Right forelimb (tissue), 1 donor: ENCODE measurements at places on chromosomes 7 and 10.

DNA sequence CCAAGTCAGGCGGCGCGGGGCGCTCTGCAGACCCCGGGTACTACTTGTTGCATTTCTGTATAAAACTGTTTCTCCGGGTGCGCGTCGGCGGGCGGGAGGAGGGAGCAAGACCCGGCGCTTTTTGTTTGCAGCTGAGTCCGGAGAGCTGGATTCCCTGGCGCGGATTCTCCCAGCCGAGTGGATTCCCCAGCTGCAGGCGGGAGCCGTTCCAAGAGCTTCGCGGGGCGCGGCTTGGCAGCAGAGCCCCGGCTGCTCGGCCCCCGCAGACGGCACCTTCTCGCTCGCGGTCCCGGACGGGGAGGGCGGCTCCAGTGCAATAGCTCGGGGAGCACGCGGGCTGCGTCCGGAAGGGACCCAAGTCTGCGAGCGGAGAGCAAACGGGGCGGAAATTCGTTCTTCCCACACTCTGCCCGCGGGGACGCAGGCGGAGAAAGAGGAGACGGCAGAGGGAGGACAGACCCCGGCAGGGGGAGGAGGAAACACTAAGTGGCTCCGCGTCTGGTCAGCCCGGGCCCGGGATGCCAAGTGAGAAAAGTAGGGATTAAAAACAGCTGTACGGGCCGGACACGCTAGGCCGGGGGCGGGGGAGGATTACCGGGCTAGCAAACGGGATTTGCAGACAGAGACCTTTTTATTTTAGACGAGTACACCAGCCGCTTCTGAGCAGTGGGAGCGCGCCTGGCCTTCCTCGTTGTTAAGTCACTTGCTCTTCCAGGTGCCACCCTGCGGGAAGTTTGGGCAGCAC lies at the start of gene TRIL:
TRIL (minus strand) TSS at position 96 of the 745 bp plus-strand sequence. CDS start 284 bp downstream, outside the sequence.
- DNase-seq = peak; percentile 95

DNA sequence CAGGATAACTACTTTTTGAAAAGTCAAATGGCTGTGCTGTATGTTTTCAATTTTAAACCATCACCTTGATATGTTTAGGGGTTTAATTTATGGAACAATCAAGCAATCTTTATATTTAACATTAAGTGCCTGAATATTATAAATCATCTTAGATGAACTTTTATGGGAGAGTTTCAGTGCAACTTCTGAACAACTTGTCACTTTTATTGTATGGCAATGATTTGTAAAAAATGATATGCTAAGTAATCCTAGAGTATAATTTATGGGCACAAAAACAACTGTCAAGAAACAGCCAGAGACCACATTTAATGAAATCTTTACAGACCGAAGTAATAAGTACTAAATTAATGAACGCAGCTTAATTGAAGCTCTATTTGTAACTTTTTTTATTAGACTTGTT lies 498.9 kb downstream of the PARD3 start:
- DNase-seq = no peak

- DNase-seq = no peak
Observed at GRCh38 chr10:128751284-128751683, 625.1 kb upstream of the MKI67 start.

DNA sequence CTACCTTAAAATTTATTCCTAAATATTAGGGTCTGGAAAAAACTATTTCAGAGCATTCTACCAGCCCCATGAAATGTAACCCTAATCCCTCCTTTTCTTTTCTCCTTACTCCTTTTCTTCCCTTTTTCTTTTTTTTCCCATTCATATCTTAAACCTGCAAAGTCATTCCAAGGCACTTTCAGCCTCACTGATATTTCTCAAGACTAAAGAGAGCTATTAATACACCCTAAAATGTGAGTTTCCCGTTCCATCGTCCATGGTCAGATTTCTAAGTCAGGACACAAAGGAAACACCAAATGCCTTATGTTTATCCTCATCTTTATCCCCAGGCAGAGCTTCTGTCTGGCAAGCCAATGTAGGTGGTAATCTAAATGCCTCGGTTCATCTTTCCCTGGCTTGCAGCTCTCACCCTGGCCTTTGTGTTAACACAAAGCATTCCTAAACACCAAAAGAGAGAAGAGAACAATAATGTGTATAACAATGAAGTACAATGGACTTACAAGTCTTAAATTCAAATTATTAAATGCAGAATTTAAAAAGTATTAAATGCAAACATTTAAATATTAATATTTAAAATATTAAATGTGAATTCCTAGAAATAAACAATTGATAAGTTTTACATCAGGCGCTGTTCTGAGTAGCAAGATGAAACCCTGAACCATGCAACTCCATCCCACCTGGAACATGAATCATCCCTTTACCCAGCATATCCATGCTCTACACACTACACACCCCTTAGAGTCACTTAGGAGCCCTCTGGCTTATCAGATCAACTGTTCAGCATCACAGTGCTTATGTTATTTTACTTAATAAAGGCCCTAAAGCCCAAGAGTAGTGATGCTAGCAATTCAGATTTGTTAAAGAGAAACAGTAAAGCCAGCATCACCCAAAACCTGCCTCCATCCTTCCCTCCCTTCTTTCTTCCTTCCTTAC lies 26.8 kb downstream of the MICU1 start:
- DNase-seq = no peak

DNA sequence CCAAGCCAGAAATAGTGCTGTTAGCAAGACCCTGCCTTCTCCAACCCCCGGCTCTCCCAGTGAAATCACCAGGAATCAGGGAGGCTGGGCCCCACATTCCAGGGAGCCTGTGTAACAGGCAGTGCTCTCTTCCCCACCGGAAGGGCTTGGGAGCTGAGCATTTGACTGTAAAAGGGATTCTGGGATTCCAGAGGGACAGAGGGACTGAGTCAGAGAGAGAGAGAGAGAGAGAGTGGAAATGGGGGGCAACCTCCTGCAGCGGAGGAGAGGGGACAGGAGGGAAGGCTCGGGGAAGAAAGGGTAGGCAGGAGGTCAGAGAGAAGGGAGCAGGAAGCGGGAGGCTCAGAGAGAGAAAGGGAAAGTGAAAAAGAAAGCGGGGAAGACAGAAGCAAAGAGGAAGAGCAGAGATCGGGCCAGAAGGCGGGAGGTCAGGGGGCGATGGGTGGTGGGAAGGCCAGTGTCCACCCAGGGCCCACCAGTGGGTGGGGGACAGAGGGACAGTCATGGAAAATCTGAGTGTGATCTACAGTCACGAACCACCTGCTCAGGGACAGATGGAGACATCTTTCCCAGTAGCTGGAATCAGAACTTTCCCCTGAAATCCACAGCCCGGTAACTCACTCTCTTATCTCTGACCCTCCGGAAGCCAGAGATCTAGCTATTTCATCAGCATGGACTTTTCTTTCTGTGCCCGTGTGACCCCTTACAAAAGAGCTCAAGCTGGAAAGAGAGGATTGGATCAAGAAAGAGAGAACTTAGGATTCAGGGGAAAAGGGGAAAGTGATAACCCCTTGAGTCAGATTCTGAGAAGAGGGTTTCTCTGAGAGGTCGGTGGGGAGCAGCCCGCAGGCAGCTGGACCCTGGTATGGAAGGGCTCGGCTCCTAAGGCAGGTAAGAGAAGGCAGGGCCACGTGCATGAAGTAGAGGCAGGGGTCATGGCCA lies 4.6 kb upstream of the SERPINE1 start:
- DNase-seq = peak; percentile 90

- no peak for DNase-seq
Observed at GRCh38 chr7:1239803-1240516, 7.3 kb downstream of the UNCX start.

- DNase-seq = no peak
Observed at GRCh38 chr7:132622081-132622480, 45.8 kb upstream of the PLXNA4 start.

DNA sequence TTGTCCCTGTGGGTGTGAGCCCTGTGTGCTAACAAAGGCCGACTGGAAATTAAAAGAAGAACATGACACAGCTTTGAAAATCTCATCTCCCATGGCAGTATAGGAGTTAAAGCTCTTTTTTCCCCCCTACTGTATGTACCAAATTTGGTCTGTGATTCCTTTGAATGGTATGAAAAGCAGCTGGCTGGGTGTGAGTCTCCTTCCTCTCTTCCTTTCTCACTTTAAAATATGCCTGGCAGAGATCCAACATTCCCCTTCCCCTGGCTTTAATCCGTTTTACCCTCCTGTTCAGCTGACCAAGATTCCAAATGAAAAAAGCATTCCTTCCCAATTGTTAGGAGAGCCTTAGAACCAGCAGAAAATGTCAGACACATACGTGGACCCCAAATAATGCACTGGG lies 225.0 kb upstream of the CELF2 start:
- no peak for DNase-seq

DNA sequence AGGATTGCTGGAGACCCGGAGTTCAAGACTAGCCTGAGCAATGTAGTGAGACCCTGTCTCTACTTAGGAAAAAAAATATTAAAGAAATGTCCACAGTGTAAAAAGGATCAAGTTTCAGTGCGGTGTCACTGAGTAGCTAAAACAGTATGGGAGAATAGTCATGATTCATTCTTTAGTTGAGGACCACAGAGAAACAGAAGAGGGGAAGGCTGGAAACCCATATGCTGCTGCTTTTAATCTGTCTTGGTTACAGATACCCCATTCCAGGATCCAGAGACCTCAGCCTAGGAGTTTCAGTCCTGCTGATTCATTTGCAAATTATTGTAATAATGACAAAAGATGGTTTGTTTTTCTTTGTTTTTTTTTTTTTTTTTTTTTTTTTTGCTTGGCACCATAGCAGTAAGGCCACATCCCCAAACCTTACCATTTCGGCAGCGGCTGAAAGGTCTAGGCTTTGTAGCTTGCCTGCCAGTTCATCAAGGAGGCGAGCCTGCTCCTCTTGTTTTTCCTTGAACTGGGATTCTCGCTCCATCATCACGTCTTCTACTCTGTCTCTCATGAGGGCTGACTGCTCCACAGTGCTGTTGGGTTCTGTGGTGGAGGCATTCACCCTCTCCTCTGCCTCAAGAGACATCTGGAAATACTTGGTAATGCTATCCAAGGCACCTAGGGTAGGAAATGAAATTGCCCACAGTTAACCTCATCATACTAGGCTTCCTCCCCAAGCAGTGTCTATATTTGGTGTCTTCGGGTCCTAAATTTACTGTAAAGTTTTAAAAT lies 44.2 kb downstream of the DLD start:
- DNase-seq = no peak

DNA sequence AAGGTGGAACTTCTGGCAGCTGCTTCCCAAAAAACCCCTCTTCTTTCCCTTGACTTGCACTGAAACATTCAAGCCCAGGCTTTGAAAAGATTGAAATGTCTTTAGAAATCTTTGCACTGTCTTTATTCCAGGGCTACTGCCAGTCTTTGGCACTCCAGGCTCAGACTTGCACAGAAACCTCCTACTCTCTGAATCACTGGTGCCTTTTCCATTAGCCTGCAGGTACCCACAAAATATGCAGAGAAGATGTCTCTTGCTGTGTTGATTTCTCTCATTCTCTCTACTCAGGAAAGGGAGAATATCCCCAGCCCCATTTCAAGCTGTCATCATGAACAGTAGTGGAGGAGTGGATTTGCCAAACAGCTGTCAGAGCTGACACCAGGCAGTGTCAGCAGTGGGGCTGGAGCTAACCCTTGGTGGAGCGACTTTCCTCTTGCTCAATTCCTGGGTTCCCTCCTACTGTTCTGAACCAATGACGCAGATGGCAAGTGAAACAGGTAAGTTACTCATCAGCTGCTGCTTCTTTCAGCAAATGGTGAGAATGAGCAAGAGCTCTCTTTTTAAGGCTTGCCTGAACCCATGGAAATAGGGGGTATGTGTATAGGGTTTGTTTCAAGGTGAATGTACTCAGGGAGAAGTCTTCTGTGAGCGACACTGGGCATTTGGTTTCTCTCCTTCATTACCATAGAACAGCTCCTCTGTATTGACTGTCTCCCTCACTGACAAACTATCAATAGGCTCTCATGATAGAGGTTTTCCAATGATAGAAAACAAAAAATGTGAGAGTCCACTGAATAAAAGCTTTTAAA lies 362.4 kb downstream of the ADRA2A start:
- no peak for DNase-seq
